H54 (cell line): ENCODE measurements at places on chromosomes 2 and 18.

GRCh38 chr18:29071869-29072268 lies 894.9 kb upstream of the CDH2 start:
- no peak for DNase-seq

DNA sequence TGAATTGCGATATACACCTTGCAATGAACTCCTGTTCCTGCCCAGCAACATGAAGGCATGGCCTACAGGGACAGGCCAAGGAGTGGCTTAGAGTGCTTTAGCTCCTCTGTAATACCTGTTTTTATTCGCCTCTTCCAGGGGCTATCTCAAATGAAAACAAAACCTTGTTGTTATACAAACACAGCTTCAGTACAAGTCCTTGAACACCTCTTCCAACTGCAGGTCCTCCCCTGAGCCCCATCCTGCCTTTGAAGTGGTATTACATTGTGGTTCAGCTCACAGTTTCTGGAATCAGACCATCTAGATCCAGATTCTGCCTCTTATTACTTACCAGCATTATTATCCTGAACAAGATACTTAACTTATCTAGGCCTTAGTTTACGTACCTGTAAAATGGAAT lies 83.0 kb upstream of the HNRNPA3 start:
- no peak for DNase-seq

- DNase-seq: no peak
Measured at GRCh38 chr2:201084863-201085262, 13.1 kb downstream of the NDUFB3 start.

- DNase-seq: no peak
Measured at GRCh38 chr2:214557884-214558283, 147.0 kb downstream of the VWC2L start.

GRCh38 chr2:46771309-46771708 lies 144.3 kb downstream of the MCFD2 start:
- DNase-seq: no peak

DNA sequence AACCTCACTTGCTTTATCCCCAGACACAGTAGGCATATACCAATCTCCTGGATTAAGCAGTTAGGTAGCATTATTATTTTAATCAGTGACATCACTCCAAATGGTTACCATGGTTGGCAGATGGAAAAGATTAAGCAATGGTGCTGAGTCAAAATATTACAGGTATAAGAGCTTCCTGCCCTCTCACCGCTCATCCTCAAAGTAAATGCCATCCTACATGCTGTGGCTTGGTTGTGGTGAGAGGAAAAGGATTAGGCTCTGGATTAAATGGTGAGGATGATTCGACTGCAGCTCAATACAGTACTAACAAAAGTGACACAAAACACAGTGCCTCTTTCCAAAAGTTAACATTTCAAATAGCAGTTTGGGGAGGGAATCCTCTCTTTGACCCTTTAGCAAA lies 108.9 kb upstream of the ACAA2 start:
- DNase-seq: no peak

DNA sequence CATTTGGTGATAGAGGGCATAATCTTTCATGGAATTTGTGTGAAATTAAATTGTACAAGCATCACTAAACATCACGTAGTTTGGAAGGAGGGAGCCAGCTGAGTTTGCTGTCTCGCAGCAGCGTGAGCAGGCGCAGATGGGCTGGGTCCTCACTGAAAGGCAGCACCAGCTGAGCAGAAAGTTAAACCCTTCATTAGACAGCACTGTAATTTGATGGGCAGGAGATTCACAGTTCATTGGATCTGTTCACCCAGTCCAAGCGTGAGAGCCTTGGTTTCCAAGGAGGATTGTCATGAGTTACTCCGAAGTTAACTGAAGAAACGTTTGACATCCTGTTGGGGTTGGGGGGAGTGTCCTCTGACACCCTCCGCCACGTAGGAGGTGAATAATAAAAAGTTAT lies 89.8 kb upstream of the NFATC1 start:
- no peak for DNase-seq
